ENCODE measurements at places on chromosomes 16 and 17. TPM values are rescaled to one million over a fixed set of nuclear protein-coding genes. Genes with fewer than 3 reads are reported as not detected.

DNA sequence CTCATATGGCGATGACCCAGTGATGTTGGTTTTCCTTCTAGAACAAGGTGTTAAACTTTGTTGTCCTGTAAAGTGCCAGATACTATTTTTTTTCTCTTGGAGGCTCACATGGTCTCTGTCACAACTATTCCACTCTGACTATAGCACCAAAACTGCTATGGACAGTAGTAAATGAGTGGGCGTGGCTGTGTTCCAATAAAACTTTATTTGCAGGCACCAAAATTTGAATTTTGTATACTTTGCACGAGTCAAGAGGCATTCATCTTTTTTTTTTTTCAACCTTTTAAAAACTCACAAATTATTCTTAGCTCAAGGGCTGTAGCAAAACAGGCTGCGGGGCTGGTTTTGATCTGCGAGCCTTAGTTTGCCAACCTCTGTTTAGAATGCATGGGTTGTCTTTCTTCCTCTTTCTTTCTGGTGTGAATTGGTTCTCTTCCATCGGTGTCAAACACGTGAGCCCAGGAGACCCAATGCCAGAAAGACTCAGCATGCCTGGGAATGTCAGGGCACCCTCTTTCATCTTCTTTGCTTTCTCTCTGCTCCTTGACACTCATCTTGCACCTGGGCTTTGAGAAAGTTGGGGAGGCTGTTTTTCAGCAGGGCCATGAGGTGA is 2.1 kb downstream of the SYT17 start:
- no peak for DNase-seq
- no peaks in the 10 kb centered on the region for H3K36me3 ChIP-seq
- H3K27ac ChIP-seq = no peak overlapping the region
- H3K27me3 ChIP-seq = peaks cover 33% of the 10 kb centered on the region

DNA sequence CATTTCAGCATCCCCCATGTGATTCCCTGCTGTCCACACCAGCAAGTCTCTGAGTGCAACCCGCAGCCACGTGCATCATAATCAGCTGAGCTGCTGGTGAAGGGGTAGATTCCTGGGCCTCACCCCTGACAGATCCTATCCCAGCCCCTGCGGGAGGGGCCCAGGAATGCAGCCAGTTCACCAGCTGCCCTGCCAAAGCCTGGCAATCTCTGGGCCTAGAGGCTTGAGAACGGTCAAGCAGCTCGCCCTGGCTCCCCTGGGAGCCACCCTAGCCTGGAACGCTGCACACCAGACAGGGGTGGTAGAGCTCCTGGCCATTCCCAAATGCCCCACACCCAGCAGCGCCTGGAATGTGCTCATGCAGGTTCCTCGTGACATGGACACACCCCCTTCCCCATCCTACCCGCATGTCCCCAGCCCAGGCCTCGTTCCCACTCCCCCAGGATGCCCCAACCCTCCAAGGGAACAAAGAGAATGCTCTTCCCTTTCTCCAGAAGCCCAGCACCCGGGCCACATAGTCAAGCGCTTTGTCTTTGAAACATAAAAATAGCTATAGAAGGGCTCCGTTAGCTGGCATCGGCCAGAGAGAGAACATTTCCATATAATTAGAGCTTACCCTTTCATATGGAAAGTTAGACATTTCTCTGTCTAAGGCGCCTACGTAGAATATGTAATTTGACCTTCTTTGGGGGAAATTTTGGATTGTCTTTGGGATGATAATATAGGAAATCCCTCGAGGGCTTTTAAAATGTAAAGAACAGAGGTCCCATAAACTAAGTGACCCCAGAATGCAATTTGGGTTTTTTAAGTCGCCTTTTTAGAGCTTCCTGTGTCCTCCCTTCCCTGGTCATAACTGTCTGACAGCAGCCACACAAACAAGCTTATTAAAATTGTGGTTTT is 3.4 kb downstream of the CEP295NL start:
- no peaks in the 10 kb centered on the region for H3K27me3 ChIP-seq
- peak; percentile 49 for DNase-seq
- H3K4me1 ChIP-seq = peaks cover 14% of the 10 kb centered on the region
- no peaks in the 10 kb centered on the region for H3K36me3 ChIP-seq
- H3K4me3 ChIP-seq = no peak overlapping the region

The PLCG2 gene
- polyA plus RNA-seq = 6.7 TPM

The CHST5 gene
- 0.05 TPM for polyA plus RNA-seq

DNA sequence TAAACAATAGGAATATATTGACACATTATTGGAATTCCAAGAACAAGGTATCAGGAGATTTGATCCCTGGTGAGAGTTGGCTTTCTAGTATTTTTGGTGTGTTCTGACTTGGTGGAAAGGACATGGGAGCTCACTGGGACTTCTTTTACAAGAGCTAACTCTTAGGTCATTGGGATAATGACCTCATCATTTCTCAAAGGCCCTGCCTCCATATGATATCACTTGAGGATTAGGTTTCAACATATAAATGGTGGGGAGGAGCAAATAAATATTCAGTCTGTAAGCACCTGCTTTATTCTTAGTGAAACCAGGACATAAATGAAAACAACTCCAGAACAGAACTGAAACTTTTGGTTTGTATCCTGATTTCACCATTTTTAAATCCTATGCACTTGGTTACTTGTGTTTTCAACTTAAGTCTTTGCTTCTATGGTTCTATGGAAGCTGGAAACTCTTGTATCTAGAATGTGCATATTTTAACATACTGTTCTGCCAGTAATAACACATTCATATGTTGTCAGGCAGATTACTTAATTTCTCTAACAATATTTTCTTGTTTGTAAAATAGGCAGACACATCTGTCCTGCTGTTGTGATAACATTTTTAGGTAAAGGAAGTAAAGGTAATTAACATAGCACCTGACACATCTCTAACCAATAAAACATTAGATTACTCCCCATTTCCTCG is 1527.7 kb upstream of the CDH8 start:
- no peaks in the 10 kb centered on the region for H3K36me3 ChIP-seq
- no peak overlapping the region for H3K27ac ChIP-seq
- no peaks in the 10 kb centered on the region for H3K4me1 ChIP-seq

GRCh38 chr17:83005639-83006038 is 73.8 kb upstream of the METRNL start:
- H3K4me1 ChIP-seq = peaks cover 27% of the 10 kb centered on the region
- H3K27me3 ChIP-seq = no peaks in the 10 kb centered on the region
- no peaks in the 10 kb centered on the region for H3K36me3 ChIP-seq
- H3K27ac ChIP-seq = no peak overlapping the region
- DNase-seq = no peak

The TBC1D3K gene
- not detected for polyA plus RNA-seq

The C17orf67 gene
- 1.9 TPM for polyA plus RNA-seq

The DNAI2 gene
- polyA plus RNA-seq = not detected

- peak overlapping the region; percentile 91 for H3K27ac ChIP-seq
- H3K4me3 ChIP-seq = no peak overlapping the region
- DNase-seq = no peak
- H3K36me3 ChIP-seq = no peaks in the 10 kb centered on the region
- H3K4me1 ChIP-seq = peaks cover 10% of the 10 kb centered on the region
Observed at GRCh38 chr16:10332241-10332640, 53.6 kb upstream of the ATF7IP2 start.

- H3K4me3 ChIP-seq = no peak overlapping the region
- no peaks in the 10 kb centered on the region for H3K36me3 ChIP-seq
- H3K27ac ChIP-seq = no peak overlapping the region
- H3K4me1 ChIP-seq = no peaks in the 10 kb centered on the region
- H3K27me3 ChIP-seq = no peaks in the 10 kb centered on the region
Observed at GRCh38 chr17:38732376-38733281, 2.5 kb downstream of the CISD3 start.

The MVD gene
- 192 TPM for polyA plus RNA-seq

- DNase-seq = no peak
- H3K4me1 ChIP-seq = no peaks in the 10 kb centered on the region
- no peaks in the 10 kb centered on the region for H3K27me3 ChIP-seq
Observed at GRCh38 chr16:89534252-89534756, 26.1 kb downstream of the SPG7 start.

DNA sequence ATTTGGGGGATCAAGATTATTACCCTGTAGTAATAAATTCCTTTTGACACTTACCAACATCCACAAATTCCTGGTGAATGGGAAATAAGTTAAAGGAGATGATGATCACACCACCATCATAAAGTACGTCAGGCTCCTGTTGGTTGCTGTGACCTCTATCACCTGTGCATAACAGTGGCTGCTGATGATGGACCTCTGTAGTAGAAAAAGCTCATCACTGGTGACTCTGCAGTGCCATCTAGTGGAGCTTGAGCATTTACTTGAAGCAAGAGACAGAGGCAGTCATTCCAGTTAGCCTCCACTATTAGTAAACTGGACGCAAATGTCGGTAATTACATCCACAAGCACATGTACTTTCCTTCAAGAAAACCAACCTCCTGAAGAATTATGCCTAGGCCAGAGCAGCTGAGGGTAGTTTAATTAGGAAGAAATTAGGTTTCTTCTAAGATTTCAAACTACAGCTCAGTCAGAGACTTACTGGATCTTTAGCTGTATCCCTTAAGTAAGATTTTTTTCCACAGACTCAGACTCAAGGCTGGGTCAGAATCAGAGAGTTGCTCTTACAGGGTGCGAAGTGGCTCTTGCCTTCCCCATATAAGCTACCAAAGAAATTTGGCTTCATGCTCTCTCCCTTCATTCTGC is 39.3 kb downstream of the CYB561 start:
- H3K36me3 ChIP-seq = peaks cover 54% of the 10 kb centered on the region
- no peaks in the 10 kb centered on the region for H3K27me3 ChIP-seq
- H3K27ac ChIP-seq = peak overlapping the region; percentile 64
- H3K4me3 ChIP-seq = no peak overlapping the region

The ST6GALNAC2 gene
- 0.88 TPM for polyA plus RNA-seq

DNA sequence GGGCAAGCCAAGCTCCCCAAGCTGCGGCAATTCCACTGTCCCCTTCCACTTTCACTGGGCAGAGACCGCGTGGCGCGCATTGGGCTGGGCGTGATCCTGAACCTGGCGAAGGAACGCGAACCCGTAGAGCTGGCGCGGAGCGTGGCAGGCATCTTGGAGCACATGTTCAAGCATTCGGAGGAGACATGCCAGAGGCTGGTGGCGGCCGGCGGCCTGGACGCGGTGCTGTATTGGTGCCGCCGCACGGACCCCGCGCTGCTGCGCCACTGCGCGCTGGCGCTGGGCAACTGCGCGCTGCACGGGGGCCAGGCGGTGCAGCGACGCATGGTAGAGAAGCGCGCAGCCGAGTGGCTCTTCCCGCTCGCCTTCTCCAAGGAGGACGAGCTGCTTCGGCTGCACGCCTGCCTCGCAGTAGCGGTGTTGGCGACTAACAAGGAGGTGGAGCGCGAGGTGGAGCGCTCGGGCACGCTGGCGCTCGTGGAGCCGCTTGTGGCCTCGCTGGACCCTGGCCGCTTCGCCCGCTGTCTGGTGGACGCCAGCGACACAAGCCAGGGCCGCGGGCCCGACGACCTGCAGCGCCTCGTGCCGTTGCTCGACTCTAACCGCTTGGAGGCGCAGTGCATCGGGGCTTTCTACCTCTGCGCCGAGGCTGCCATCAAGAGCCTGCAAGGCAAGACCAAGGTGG is 9.8 kb downstream of the SARM1 start:
- H3K4me3 ChIP-seq = peak overlapping the region; percentile 2
- DNase-seq = peak; percentile 74
- no peak overlapping the region for H3K27ac ChIP-seq
- H3K27me3 ChIP-seq = peaks cover 70% of the 10 kb centered on the region
- no peaks in the 10 kb centered on the region for H3K36me3 ChIP-seq
- H3K4me1 ChIP-seq = no peaks in the 10 kb centered on the region

- no peaks in the 10 kb centered on the region for H3K4me1 ChIP-seq
- no peak overlapping the region for H3K27ac ChIP-seq
- no peaks in the 10 kb centered on the region for H3K36me3 ChIP-seq
Observed at GRCh38 chr17:9421525-9421924, 154.1 kb downstream of the STX8 start.

The KRTAP4-5 gene
- polyA plus RNA-seq = not detected

GRCh38 chr17:4006165-4006589 is 41.9 kb upstream of the ATP2A3 start:
- no peak for DNase-seq
- no peaks in the 10 kb centered on the region for H3K27me3 ChIP-seq
- no peak overlapping the region for H3K4me3 ChIP-seq
- H3K27ac ChIP-seq = peak overlapping the region; percentile 88
- H3K36me3 ChIP-seq = no peaks in the 10 kb centered on the region

GRCh38 chr17:40558300-40558889 is 6.9 kb downstream of the CCR7 start:
- H3K27me3 ChIP-seq = no peaks in the 10 kb centered on the region
- H3K36me3 ChIP-seq = no peaks in the 10 kb centered on the region
- no peak for DNase-seq
- peaks cover 36% of the 10 kb centered on the region for H3K4me1 ChIP-seq

The EVPL gene
- polyA plus RNA-seq = not detected

DNA sequence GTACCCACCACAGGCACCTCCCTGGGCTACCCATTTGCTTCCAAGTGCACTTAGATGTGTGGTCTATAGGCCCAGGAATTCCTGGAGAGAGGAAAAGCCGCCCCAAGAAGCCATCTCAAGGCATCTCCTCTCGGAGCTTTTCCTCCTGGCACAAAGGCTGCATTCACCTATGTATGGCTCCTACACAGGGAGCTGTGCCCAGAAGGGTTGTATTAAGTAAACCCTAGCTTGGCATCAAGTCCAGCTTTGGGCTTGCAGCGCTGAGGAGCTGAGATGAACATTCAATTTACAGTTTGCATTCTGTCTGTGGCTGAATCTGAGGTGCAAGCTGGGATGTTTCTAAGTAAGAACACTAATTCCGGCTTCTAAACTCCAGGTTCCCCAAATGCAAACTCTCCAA is 81.3 kb downstream of the CDYL2 start:
- H3K4me3 ChIP-seq = no peak overlapping the region
- no peaks in the 10 kb centered on the region for H3K4me1 ChIP-seq
- DNase-seq = no peak

Data from cardiac muscle cell (in vitro differentiated cells and primary cell).